Heart right ventricle (tissue), 16 donors: ENCODE measurements at places on chromosomes 12 and 14. TPM values are rescaled to one million over a fixed set of nuclear protein-coding genes. Genes with fewer than 3 reads are reported as not detected.

- peak; percentile 45 for DNase-seq
Observed at GRCh38 chr14:22849212-22849819, 12.9 kb downstream of the MMP14 start.

DNA sequence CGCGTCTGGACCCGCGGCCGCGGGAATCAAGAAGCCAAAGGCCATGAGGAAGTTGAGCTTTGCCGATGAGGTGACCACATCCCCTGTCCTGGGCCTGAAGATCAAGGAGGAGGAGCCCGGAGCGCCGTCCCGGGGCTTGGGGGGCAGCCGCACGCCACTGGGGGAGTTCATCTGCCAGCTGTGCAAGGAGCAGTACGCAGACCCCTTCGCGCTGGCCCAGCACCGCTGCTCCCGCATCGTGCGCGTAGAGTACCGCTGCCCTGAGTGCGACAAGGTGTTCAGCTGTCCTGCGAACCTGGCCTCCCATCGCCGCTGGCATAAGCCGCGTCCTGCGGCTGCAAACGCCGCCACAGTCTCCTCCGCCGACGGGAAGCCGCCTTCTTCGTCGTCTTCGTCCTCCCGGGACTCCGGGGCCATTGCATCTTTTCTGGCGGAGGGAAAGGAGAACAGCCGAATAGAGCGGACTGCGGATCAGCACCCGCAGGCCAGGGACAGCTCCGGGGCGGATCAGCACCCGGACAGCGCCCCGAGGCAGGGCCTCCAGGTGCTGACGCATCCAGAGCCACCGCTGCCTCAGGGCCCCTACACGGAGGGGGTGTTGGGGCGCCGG lies 1.0 kb downstream of the INSM2 start:
- DNase-seq, result peak; percentile 44

- DNase-seq, result no peak
Observed at GRCh38 chr14:35394326-35395013, 10.1 kb downstream of the NFKBIA start.

DNA sequence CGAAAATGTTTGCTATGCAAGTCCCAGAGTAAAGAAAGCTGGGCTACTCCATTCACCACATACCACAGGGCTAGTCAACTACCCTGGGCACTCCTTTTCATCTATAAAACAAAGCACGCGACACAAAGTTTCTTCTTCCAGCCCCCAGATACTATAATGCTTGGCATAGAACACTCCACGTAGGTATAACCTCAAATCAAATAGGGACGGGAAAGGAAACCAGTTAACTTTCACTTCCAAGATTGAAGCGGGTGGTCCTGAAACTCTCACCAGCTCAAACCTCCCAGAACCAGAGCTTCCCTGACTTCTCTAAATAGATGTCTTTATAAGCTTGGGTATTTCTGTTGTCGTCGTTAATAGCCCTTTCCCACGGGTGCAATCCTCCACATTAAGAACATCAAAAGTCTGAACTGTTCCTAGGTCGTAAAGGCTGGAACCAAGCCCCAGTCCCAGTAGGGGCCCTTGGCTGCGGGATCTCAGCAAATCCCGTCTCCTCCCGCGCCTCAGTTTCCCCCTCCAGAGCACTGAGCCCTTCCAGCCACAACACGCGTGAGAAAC lies 647 bp downstream of the LGMN start:
- DNase-seq, result no peak

GRCh38 chr12:3275171-3276041 lies 198.2 kb downstream of the TSPAN9 start:
- peak; percentile 71 for DNase-seq

DNA sequence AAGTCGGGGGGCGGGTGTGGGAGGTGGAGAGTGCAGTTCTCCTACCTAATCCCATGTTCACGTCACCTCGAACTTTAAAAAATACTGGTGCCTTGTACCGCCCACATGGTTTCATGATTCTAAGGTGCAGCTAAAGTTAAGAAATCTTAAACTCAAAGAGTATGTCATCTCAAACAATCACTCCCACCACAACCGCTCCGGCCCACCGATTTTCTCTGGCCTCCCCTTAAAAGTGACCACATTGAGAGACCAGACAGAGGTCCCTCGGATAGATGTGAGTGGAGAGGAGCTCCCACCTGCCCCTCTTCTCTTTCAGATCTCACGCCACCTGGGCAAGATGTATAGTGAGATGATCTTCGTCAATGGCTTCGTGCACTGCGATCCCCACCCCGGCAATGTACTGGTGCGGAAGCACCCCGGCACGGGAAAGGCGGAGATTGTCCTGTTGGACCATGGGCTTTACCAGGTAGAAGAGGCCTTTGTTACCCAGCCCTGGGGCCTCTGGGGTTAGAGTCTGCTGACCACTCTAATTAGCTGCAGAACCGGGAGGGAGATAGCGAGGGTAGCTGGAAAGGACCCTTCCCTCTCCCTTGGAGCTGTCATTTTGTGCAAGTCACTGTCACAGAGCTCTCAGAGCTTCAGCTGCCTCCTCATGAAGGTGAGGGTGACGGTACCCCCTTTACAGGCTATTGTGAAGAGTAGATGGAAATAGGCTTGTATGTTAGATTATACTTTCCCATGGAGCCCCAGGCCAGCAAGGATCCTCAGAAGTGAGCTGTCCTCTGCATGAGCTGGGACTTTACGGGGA lies 124.4 kb downstream of the ADCK1 start:
- DNase-seq, result no peak

DNA sequence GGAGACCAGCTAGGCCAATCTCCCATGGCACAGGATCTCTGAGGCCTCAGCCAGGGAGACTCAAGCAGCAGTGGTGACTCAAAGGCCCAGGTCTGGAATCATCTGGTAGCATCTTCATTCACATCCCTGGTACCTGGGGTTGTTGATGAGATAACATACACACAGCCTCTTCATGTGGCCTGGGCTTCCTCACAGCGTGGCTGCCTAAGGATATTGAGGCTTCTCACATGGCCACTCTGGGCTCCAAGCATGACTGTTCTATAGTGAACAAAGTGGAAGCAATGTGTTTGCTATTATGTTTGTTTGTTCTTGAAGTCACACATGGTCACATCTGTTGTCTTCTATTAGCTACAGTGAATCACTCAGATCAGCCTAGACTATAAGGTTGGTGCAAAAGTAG lies 584.1 kb downstream of the VRK1 start:
- DNase-seq, result no peak

- no peak for DNase-seq
Observed at GRCh38 chr12:58487678-58488161, 432.6 kb downstream of the LRIG3 start.

- DNase-seq, result no peak
Observed at GRCh38 chr14:77088219-77088618, 9.8 kb upstream of the CIPC start.

- no peak for DNase-seq
Observed at GRCh38 chr12:42039577-42039976, 105.1 kb downstream of the GXYLT1 start.

DNA sequence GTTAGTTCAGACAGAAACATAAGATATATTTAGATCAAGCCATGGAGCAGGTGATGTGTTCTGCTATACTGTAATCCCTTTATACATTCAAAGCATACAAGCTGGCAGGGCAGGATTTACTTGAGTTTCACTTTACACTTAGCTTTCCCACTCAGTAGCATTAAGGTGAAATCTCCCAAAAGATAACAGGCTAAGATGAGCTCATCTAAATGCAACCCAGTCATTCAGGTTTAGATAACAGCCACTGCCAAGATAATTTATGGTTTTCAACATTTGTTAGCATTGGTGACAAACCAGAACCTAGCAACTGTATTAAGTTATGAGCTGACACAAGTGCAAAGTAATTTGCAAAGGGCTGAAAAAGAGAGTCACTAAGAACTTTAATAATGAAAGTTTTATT lies 925.1 kb upstream of the ATXN7L3B start:
- DNase-seq, result no peak

DNA sequence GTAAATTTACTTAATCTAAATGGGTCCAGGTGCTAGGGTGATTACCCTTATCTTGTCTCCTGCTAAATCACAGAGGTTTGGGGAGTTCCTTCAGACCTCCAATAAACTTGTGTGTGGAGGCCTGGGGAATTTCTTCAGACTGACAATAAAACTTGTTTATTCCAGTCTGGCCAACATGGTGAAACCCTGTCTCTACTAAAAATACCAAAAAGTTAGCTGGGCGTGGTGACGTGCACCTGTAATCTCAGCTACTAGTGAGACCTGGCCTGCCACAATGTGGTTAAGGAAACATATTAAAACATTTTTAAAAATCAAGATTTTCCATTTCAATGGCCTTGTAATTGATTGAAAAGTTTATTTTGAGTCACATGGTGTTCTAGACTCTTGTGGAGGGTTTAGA lies 126.9 kb upstream of the FGD4 start:
- no peak for DNase-seq

GRCh38 chr12:53391724-53392123 lies 11.7 kb downstream of the SP1 start:
- no peak for DNase-seq

DNA sequence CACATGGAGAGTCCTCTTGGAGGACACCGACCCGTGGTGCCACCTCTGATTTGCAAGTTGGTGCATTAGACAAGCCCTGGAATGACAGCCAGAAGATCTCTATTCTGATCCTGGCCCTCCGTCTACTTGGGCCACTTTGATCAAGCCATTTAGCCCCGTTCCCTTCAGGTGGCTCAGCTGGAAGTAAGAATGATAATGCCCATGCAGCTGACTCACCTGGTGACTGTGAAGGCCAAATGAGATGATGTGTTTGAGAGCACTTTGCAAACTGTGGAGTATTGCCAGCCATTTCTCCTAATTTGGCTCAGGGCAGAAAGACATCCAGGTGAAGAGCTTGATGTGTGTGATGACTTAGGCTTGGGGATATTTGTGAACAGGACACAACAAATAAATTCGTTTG lies 165.9 kb downstream of the ETV6 start:
- DNase-seq, result no peak

DNA sequence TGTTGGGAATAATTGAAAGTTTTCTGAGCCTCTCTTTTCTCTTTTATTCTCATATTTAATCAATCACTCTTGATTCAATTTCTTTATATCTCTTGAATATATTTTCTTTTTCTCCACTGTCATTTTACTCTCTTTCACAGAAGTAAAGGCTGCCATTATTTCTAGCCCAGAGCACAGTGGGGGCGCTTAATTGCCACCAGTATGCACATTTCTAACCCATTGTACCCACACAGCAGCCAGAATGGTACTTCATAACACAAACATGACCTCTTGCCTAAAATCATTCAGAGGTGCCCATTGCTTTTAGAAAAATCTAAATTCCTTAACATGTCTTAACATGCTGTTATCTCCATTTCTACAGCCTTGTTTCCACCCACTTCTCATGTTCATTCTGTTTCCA lies 190.2 kb upstream of the LMO3 start:
- no peak for DNase-seq

DNA sequence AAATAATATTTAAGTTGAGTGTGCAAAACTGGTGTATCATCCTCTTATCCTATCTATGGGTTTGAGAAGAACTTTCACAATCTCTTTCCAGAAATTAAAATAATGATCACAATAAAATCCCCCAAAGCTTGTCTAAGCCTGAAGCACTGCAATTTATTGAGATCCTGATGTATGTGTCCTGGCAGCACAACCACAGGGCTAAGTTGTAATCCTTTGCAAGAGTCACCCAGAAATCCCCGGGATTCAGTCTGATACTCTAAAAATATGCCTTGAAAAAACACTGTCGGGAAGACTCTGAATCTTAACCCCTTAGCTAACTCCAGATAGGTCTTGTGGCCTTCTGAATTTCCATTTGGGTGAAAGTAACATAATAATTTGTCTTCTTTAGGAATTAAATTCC lies 40.3 kb upstream of the STXBP6 start:
- DNase-seq, result no peak

Gene CLEC7A
- 1.0 TPM for polyA plus RNA-seq

Gene USP44
- 0.06 TPM for polyA plus RNA-seq

Gene KIF5A
- 0.06 TPM for polyA plus RNA-seq

Gene TRPV4
- 0.29 TPM for polyA plus RNA-seq

Gene CMKLR1
- polyA plus RNA-seq, result 2.2 TPM

Gene NKX2-1
- polyA plus RNA-seq, result not detected

Gene EML5
- polyA plus RNA-seq, result 0.04 TPM

Gene AKAP3
- polyA plus RNA-seq, result 3.1 TPM

Gene CAPZA3
- polyA plus RNA-seq, result not detected

Gene DCD
- polyA plus RNA-seq, result not detected

Gene ALDH2
- 60.6 TPM for polyA plus RNA-seq

Gene SYT1
- polyA plus RNA-seq, result not detected

Gene TAS2R10
- 0.37 TPM for polyA plus RNA-seq

Gene MYO1H
- polyA plus RNA-seq, result not detected

Gene SOAT2
- not detected for polyA plus RNA-seq

Gene CLEC4C
- polyA plus RNA-seq, result not detected

Gene ZNF384
- 17.6 TPM for polyA plus RNA-seq
